ENCODE measurements at places on chromosomes 4 and X. TPM values are rescaled to one million over a fixed set of nuclear protein-coding genes. Genes with fewer than 3 reads are reported as not detected.

The ENOPH1 gene
- total RNA-seq: 42.4 TPM

The IL3RA gene
- 20.4 TPM for total RNA-seq

The MAGEA9 gene
- total RNA-seq: not detected

The ADGRG4 gene
- total RNA-seq: not detected

GRCh38 chr4:47668810-47669408 lies 169.0 kb downstream of the CORIN start:
- peak; percentile 56 for DNase-seq

GRCh38 chrX:13780868-13781427 lies 35.9 kb downstream of the GPM6B start:
- no peak for DNase-seq

DNA sequence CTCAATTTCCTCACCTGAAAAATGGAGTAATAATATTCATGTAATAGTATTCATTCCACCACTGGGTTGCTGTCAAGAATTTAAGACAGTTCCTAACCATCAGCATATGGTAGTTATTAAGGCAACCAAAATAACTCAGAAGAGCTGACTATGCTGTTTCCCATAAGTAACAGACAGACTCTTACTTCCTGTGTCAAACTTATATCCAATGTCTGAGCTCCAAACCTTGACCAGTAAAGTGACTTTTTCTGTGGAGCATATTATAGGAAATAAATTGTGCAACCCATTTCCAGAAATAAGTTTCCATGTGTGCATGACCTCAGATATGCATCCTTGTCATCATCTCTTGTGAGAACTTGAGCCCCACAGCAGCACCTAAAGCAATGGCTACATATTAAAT lies 78.8 kb downstream of the HADH start:
- no peak for DNase-seq
